ENCODE measurements at places on chromosomes 12 and 14. TPM values are rescaled to one million over a fixed set of nuclear protein-coding genes. Genes with fewer than 3 reads are reported as not detected.

DNA sequence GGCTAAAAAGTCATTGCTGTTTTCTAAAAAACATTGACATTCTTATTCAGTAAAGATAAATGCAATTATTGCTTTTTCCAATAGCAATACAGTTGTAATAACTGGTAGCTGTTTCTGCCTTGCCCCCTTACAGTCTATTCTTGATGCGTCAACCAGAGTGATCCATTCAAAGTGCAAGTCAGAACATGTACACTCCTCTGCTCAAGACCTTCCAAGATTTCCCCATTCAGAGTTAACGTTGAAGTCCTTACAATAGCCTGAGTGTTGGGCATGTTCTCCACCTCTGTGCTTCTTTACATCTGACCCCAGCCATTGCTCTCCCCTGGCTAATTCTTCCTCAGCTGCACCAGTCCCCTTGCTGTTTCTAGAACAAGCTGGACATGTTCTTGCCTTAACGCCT, 24.3 kb downstream of the VRK1 start:
- no peak for DNase-seq

DNA sequence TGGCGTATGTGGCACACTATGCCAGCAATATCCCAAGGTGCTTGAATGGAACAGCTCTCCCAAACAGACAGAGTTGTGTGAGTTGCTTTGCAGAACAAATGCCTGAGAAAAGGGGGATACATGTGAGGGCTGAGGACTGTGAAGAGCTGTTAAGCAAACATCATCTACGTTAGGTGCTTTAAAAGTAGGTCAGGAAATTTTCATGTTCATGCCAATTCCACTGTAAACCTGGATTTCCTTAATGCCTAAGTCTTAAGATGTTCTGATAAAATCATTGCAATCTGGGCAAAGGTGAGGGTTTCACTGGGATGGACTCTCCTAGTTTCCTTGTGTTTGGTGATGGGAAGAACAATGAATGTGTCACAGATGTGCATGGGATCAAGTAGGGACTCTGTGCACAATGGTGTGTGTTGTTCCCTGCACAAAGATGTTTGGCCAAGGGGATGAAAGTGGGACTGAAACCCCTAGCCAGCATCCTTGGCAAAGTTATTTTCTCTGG, 227.9 kb downstream of the KTN1 start:
- DNase-seq, result no peak

Gene TTC9
- 15.1 TPM for total RNA-seq

DNA sequence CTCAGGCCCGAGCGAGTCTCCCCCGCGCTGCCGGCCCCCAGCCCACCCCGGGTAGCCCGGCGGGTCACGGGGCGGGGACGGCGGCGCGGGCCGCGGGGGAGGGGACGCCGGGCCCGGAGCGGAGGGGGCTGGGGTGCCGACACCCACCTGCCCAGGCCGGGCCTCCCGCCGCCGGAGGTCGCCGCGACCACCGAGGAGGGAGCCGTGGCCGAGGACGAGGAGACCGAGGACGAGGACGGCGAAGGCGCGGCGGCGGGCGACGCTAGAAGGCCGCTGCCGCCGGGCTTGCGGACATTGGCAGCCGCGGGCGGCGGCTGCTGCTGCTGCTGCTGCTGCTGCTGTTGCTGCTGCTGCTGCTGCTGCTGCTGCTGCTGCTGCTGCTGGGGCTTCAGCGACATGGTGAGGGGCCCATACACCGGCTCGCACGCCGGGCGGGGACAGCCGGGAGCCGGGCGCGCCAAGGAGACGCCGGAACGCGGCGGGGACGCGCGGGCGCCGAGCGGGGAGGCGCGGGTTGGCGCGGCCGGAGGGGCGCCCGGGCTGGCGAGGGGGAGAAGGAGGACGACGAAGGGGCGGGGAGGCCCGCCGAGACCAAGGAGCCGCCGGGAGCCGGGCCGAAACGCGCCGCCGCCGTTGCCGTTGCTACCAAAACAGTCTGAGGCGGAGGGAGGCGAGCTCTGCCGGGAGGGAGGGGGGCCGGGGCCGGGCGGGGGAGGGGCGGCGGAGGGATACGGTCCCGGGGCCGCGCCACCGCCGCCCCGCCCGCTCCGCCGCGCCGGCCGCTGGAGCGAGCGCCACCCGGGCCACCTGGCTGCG, at the start of gene ATXN2:
TSS of gene ATXN2 (minus strand) at position 679 of the 816 bp plus-strand sequence. CDS start at position 398, 281 bp downstream.
- DNase-seq, result peak; percentile 75

Gene TEX52
- not detected for total RNA-seq

Gene MMP17
- 1.0 TPM for total RNA-seq

DNA sequence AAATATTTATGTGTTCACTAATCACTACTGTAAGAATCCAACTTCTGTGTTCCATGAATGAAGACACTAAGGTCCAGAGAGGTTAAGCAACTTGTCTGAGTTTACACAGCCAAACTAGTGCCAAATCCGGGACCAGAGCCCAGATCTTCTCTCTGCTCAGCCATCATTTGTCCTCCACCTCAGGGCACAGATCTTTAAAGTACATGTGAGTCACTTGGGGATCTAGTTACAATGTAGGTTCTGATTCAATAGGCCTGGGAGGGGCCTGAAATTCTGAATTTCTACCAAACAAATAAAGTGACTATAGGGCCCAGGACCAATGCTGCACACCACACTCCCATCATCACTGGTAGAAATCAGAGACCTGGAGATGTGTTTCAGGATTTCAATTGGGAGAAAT, 162.9 kb downstream of the GXYLT1 start:
- DNase-seq, result no peak

Gene GPR65
- 0.32 TPM for total RNA-seq

DNA sequence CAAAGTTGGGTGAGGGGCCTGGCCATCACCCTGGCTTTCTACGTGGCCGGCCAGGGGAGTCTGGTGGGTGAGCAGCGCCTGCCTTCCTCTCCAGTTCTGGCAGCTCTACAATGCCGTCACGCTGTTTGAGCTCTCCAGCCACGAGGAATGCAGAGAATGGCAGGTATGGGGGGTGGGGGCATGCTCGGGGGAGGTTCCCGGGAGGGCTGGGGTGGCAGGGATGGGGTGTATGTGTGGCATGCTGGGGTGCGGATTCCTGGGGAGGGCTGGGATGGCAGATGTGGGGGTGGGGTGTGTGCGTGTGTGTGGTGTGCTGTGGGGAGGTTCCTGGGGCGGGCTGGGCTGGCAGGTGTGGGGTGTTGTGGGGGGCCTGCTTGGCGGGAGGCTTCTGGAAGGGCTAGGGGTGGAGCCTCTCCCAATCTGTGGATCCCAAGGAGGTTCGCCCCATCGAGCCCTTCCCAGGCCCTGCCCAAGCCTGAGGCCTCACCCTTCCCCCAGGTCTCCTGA, 18.5 kb downstream of the RHOF start:
- DNase-seq, result no peak

DNA sequence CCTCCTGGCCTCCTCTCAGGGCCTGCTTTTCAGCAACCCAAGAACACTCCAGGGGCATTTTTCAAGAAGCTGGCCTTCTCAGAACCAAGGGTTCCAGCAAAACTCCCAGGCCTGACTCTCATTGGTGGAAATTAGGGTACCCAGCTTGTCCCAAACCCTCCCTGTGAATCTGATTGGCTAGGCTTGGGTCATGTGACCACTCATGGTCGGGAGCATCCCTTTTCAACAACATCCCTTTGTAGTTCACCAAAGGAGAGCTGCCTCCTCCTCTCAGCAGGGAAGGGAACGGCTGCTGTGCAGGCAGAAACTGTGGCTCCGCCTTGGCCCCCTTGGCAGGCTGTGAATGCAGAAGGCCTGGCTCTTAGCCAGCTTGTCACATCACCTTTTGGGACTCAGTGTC, 94.5 kb downstream of the AACS start:
- no peak for DNase-seq

Gene GLIPR1L1
- not detected for total RNA-seq

DNA sequence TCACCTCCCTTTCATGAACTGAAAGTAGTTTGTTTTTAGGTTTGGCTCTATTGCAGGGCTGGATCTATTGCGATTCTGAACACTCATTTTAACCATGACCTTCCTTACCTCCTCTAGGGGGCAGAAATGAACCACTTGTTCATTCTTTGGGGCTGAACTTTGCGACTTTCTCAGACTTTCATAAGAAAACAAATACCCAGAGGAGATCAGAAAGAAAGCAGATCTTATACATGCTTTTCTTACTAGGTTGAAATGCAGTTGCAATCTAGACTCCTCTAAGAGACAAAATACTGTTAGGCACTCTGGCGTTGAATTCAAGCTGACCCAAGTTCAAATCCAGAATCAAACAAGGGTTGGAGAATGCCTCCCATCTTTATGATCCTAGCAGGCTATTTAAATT, 32.6 kb upstream of the PLEKHG3 start:
- no peak for DNase-seq

- no peak for DNase-seq
Measured at GRCh38 chr12:1594006-1594260, 448 bp downstream of the FBXL14 start.

DNA sequence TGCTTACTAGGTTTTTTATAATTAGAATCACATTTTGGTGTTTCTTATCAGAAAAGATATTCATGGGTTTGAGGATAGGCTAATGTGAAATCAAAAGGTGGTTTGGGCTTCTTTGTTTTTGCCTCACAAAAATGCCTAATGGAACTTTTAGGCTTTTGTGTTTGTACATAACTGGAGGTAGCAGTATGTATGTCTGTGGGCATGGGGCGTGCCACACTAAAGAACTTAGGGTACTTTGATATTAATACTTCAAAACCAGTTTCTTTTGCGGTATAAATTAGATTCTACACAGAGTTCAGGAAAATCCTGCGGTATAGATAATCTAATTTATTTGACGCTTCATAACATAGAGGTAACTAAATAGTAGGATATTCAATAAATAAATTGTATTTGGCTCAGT, 1.9 kb downstream of the ETV6 start:
- no peak for DNase-seq

- DNase-seq, result no peak
Measured at GRCh38 chr14:82694820-82695219, 1161.2 kb upstream of the SEL1L start.

GRCh38 chr12:111406474-111407376, 1.0 kb downstream of the SH2B3 start:
- DNase-seq, result peak; percentile 70

DNA sequence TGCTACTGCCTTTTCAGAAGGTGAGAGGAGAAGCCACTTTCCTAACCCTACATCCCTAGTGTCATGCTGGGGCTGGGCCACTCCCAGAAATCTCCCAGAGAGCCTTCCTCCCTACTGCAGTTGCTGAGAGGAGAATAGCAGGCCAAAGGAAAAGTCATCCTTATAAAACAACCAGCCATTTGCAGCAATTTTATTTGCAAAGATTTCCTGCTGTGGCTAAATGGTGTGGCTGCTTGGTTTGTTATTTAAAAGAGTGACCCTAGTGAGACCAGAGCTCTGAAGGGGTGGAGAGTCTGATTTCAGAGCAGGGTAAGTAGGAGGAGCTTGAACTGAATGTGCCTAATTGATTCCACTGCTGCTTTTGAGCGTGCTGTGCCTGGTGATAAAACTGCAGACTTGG, 232.0 kb downstream of the GRIN2B start:
- DNase-seq, result no peak

Gene ERBB3
- 0.71 TPM for total RNA-seq

- DNase-seq, result no peak
Measured at GRCh38 chr12:122836027-122836921, 1.0 kb downstream of the HIP1R start.

Gene SSPN
- total RNA-seq, result 45.4 TPM

Gene NUAK1
- 39.8 TPM for total RNA-seq

Gene CYP27B1
- total RNA-seq, result 0.50 TPM

DNA sequence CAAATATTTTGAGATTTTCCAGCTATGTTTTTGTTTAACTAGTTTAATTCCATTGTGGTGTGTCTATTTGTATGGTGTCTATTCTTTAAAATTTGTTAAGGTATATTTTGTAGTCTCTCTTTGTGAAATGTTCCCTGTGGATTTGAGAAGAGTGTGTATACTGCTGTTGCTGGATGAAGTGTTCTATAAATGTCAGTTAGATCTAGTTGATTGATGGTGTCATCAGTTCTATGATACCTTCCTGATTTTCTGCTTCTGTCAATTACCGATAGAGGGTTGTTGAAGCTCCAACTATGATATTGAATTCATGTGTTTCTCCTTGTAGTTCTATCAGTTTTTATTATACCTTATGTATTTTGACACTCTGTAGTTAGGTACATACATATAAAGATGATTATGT, 53.1 kb downstream of the FUT8 start:
- no peak for DNase-seq

Gene SFSWAP
- total RNA-seq, result 34.3 TPM

- DNase-seq, result no peak
Measured at GRCh38 chr14:21711360-21711961, 37.8 kb upstream of the OR4E1 start.

DNA sequence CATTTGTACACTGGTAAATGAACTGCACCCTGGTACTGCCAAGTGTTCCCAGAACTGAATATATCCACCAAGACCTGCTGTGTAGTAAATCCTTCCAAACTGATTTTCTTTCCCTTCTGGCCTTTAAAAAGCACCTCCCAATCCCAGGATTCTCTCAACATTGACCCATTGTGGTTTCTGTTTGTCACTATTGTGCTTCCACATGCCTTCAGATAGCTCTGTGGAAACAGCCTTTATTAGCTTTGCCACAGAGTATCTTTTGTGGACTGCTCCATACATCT, 949 bp upstream of the KIF21A start:
- no peak for DNase-seq

- no peak for DNase-seq
Measured at GRCh38 chr12:131024026-131024425, 70.3 kb downstream of the ADGRD1 start.

- DNase-seq, result no peak
Measured at GRCh38 chr12:23236066-23236780, 611.3 kb downstream of the ETNK1 start.

DNA sequence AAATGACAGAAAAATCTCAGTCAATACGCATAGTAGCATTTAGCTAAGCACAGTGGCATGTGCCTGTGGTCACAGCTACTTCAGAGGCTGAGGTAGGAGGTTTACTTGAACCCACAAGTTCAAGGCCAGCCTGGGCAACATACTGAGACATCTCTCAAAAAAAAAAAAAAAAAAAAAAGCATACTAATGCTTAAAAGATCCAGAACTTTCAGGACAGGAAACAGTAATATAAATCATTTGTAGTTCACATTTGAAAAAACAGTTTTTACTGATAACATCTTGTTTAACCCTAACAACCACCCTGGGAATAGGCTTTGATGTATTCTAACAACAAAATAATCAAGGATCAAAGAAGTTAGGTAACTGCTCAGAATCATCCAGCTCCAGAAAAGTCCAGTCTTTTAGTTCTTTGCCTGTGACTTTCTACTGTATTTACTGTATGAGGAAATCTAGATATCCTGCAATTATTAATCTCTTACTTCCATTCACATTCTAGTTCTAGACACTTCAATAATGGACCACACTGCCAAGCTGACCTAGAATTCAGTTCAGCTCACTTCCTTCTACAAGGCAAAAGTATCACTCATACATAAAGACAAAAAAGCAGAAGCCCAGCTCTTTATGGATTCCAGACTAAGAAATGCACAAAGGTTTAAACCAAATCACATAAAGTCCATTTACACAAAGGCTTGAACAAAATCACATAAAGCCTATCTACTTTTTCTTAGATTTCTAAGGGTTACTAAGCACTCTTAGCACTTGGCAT, 28.5 kb downstream of the PAWR start:
- DNase-seq, result no peak

Gene FOXG1
- not detected for total RNA-seq

- DNase-seq, result no peak
Measured at GRCh38 chr12:68614105-68614679, 3.5 kb downstream of the RAP1B start.

All from psoas muscle (tissue), 8 donors.